Stimulated activated CD8-positive, alpha-beta memory T cell treated with anti-CD3 and anti-CD28 coated beads, Interleukin-2, amount 100 ng/mL, for 1 hour (primary cell): ENCODE measurements at places on chromosomes 1 and 21.

DNA sequence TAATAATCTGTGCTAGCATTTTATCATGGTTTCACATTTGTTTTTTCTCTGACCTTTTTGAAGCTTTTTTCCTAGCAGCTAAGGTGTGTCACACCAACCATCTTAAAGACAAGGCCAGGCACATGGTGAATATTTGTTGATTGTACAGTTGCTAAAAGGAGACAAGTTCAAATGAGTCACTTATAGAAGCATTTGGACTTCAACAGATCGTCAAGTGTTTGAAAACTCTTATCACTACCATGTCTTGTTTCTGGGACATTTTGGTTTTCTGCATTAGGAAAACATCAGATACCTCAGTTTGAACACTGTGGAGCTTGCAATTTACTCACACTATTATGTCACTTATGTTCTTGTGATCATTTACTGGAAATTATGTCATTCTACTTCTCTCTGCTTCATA, 407.3 kb downstream of the USP25 start:
- DNase-seq = no peak

DNA sequence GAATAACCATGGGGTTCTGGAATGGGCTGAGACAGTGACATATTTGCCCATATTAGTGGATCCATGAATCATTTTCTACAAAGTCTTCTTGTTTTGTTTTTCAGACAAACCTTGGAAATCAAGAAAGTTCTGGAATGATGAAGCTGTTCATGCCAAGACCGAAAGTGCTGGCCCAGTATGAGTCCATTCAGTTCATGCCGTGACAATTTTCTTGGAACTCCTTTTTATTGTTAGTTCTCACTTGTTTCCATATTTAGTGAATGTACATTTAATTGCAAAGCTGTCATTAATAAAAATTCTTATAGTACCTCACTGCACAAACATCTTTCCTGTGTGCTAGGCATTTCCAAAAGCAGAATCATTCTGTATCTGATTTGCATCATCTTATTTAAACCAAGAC, 100.6 kb upstream of the KCNJ15 start:
- DNase-seq = no peak

DNA sequence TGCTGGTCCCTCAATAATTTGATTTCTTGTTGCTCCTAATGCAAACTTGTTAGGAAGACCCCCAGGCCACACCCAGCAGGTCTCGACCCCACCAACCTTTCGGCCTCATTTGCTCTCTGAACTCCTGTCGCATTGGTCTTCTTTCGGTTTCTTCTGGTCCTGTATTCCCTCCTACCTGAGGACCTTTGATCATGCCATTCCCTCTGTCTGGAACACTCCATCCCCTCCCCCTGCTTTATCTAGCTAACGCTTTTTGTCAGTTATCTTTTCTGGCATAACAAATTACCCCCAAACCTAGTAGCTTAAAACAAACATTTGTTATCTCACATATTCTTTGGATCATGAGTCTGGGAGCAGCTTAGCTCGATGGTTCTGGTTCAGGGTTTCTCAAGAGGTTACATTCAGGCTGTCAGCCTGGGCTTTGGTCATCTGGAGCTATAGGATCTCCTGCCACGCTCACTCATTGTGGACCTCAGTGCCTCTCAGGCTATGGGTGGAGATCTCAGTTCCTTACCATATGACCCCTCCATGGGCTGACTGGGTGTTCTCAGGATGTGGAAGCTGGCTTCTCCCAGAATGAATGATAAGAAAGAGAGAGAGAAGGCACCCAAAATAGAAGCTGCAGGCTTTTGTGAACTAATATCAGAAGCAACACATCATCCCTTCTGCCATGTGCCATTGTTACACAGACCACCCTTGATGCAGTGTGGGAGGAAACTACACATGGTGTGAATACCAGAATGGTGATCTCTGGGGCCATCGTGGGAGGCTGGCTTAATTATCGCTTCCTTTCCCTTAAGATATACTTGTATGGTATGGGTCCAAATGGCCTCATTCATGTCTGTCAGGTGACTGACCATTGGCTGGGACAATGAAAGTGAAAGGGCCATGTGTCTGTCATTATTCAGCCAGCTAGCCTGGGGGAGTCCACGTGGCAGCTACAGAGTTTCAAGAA, 29.1 kb upstream of the BCAR3 start:
- DNase-seq = no peak

GRCh38 chr1:179342740-179343404, 22.9 kb upstream of the AXDND1 start:
- DNase-seq = no peak

GRCh38 chr1:17615959-17616358, 76.5 kb downstream of the ARHGEF10L start:
- no peak for DNase-seq

DNA sequence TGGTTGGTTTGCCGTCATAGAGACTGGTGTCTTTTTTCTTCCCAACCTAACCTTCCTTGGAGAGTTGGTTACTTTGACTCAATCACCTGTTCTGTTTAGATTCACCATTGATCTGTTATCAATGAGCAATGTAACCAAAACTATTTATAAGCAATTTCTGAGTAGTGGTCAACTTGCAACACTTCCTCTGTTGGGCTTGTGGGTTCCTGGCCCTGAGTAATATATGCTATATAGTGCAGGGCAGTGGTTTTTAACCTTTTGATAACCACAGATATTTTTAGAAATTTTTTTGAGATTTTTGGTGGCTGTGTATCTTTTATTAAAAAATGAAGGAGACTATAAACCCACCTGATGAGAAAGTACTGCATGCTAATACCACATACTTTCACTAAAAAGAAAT, 9.4 kb upstream of the XCL1 start:
- DNase-seq = no peak

- DNase-seq = no peak
These were observed 4.6 kb upstream of the VSIG8 start for GRCh38 chr1:159866905-159867663.

- DNase-seq = no peak
These were observed 56.3 kb downstream of the WNT9A start for GRCh38 chr1:227891223-227891954.

GRCh38 chr21:45265721-45266517, 21.8 kb downstream of the POFUT2 start:
- DNase-seq = no peak

DNA sequence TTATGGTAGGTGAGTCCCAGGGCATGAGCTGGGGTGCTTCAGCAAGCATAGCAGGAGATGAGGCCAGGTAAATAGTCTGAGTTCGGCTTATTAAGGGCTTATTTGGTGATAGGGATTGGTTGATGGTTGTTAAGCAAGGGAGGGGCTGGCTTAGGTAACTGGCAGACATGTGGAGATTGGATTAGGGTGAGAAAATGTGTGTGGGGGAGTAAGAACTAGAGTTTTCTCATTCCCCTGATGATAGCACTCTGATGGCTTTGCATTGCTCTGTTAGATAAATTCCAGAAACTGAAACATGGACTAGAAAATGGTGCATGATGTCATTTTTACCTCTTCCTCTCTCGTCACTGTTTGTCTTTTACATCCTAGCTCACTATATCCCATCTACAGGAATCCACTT, 53.6 kb downstream of the FGGY start:
- DNase-seq = no peak

DNA sequence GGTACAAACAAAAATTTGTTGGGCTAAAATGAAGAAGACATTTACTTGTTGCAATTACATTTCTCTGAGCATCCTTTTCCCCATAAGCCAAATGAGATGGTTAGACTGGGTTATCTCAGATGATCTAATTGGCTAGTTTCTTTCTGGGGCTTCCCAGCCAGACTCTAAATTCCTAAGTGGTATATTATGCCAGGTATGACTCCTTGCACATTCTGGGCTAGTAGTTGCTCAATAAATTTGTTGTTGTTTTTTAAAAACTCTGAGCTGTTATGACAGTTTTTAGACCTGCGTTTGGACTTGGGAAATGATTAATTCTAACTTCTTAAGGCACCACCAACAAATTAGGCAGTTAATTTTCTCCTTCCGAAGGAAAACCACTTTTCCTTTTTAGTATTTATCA, 66.1 kb downstream of the UCK2 start:
- no peak for DNase-seq

GRCh38 chr1:24544239-24544638, 11.6 kb upstream of the NCMAP start:
- no peak for DNase-seq

DNA sequence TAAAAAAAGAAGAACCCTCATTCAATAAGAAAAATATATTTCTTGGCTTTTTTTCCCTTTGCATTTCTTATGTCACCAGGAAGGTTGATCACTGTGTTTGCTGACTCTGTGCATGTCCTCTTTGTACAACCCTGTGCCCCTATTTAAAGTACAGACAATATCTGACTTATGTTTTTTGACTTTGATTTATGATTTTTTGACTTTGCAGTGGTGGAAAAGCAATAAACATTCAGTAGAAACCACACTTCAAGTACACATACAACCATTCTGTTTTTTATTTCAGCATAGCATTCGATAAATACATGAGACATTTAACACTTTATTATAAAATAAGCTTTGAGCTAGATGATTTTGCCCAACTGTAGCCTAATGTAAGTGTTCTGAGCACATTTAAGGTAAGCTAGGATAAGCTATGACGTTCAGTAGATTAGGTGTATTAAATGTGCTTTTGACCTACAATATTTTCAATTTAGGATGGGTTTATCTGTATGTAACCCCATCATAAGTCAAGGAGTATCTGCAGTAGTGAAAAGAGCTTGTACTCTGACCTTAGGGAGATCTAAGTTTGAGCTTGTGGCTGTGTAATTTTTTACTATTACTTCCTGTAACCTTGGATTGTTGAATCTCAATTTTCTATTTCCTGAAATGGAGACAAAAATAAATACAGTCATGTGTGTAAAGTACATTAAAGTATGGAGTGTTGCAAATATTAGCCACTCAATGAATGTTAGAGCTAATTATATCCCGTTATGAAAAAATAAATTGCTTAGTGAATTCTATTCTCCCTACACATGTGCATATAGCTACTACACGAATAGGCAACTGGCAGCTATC, 1.2 kb downstream of the RNASEL start:
- DNase-seq = no peak

GRCh38 chr1:218783131-218783530, 390.5 kb upstream of the LYPLAL1 start:
- DNase-seq = no peak
